ENCODE measurements at places on chromosomes 4 and X.

DNA sequence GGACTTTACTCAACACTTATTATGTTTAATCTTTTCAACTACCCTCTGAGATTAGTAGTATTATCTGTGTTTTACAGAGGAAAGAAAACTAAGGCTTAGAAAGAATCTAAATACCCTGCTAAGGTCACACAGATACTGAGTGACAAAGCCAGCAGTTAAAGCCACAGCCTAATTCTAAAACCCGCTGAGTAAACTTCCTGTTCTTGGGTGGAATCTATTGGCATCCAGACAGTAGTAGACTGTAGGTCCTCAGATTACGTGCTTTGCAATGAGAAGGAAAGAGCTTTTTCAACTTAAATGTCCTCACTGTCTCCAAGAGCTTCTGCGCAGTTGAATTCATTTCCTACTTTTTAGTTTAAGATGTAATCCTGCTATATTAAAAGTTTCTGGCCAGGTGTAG is 126.0 kb downstream of the TENM3 start:
- no peak for DNase-seq

GRCh38 chrX:50100188-50100587 is 100.6 kb downstream of the AKAP4 start:
- peak; percentile 10 for DNase-seq

DNA sequence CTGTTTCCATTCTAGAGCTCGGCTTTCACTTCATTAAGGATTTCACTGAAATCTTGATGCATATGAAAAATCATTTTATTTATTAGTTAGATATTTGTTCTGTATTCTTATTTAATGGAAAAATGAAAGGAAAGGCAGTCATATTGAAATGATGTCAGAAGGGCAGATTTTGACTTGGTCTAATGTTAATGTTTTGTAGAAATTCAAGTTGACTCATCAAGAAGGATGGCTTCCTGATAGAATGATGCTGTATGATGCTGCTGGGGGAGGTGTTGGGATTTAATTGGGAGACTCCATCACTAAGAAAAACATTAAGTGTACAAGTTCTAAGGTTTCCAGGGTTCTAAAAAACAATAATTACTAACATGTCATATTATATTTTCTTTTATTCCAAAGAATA is 204.8 kb downstream of the PDGFC start:
- no peak for DNase-seq

GRCh38 chr4:157265281-157265680 is 44.8 kb downstream of the GRIA2 start:
- no peak for DNase-seq

- peak; percentile 88 for DNase-seq
Measured at GRCh38 chrX:12978205-12979025, 3.5 kb downstream of the TMSB4X start.

DNA sequence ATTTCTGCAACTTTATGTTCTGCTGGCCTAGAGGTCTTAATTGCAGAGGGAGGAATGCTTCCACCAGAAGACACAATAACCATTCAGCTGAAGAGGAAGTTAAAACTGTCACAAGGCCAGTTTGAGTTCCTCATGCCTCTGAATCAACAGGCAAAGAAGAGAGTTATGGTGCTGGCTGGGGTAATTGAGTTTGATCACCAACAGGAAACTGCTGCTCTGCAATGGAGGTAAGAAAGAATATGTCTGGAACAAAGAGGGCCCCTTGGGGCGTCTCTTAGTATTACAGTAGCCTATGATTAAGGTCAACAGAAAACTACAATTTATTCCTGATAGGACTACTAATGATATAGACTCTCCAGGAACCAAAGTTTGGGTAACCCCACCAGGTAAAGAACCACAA is 744.0 kb downstream of the FSTL5 start:
- DNase-seq = no peak

DNA sequence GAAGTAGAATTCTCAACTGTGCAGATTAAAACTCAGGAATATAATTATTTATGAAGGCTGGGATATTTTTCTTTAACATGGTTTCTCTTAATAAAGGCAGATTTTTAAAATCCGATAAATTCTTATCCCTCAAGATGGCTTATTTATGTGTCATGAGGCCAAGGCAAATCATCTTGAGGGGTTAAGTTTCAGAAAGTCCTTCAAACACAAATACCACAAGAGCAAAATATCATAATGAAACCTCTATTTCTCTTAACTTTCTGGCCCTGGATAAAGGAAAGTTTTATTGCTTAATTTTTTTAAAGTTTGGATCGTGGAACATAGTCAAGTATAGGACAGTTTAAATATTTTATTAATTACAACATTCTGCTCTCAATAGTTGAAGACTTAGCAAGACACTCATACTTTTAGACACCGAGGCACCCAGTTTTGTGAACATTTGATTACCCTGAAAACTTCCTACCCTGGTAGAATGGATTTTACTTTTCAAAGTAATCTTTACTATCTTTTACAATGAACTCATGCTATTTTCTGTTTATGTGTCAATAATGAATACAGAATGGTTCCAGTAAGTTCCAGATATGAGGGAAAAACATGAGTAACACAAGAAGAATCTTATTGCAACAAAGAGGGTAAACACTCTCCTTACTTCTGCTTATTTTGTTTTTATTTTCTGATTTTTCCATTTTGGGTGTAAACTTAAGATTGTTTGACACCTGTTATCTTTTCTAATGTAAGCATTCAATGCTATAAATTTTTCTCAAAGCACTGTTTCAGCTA is 200.7 kb upstream of the IL15 start:
- DNase-seq = no peak

DNA sequence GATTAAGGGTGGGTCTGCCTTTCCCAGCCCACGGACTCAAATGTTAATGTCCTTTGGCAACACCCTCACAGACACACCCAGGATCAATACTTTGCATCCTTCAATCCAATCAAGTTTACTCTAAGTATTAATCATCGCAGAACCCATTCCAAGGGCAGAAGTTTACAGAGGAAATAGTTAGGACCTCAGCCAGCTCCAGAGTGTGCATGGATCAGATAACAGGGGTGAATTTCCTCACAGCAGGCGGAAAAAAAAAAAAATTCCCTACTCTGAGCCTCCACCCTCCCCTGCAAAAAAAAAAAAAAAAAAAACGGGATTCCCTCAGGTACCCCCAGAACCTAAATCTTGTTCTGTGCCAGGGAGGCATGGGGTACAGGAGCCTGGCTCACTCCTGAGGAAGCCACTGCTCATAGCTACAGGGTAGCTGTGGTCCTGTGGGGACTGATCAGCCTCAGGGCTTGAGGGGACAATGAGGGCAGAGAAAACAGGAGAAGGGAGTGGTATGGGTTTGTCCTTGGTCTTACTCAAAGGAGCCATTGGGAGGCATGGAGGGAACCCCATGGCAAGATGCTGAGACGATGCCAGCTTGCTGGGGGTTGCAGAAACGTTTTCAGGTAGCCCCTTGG is 113.0 kb downstream of the DHRSX start:
- no peak for DNase-seq

DNA sequence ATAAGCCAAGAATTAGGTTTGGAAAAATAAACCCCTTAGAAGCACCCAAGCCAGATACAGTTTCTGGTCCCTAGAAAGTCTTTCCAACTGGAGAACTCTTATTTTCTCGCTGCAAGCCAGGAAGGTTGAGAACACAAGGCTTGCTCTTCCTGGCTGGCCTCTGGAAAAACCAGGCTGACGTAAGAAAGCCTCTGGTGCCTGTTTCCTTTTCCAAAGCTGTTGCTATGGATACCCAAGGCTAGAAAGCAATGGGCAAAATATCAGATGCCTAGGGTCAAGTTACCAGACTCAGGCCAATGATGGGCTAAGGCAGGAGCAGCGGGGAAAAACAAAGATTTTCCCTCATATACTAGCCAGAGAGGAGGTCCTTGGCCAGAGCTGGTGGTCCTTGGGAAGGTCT is 281.6 kb downstream of the KLHL13 start:
- DNase-seq = no peak

GRCh38 chr4:174583056-174583455 is 60.8 kb upstream of the HPGD start:
- DNase-seq = no peak

DNA sequence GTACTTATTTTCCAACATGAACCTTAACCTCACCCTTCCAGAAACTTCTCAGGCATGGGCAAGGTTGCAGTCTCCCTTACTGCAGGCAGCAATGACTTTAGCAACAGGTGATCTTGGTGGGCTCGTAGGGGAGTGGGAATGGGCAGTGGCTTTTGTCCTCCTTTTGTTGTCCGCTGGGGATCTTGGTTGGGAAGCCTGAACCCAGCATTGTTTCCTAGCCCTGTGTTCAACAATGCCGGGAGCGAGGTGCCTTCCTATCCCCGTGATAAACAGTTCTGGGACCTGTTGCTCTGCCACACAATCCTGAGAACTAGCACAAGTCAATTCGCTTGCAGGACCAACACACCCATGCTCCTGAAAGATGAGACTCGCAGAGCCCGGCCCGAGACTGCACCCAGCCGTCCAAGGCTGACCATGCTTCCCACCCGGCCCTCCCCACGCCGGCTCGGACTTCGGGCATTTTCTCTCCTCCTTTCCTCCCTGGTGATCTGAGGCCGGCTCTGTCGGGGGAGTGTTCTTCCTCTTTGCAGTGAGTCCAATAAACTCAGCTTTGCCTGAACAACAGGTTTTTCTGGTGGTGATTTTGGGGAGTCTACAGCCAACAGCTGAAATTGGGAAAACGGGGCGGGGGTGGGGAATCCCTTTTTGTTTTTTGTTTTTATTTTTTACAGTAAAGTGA is 20.2 kb downstream of the IRAK1 start:
- DNase-seq = no peak

DNA sequence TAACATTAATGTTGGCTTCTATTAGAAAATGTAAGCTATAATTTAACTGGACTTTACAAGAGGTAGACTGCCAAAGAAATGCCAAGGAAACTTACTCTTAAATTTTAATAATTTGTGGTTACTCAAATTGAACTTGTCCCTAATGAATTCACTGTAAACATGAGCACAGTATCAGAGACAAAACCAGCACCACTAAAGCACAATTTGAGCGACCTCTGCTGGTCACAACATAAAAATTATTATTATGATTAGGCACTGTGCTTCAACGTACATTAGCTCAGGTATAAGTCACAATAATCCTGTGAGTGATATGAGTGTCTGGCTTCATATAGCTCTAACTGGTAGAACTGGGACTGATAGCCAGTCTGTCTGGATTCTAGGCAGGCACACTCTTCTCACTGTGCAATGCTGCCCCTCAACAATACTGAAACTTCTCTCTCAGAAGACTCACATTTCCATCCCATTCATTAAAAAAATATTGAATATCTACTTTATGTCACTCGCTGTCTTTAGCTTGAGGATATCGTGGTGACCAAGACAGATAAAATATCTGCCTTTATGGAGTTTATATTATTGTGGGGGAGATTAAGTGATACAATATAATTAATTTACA is 8.0 kb downstream of the NUDT6 start:
- DNase-seq = peak; percentile 68

GRCh38 chr4:4696530-4696929 is 154.7 kb upstream of the STX18 start:
- DNase-seq = no peak

DNA sequence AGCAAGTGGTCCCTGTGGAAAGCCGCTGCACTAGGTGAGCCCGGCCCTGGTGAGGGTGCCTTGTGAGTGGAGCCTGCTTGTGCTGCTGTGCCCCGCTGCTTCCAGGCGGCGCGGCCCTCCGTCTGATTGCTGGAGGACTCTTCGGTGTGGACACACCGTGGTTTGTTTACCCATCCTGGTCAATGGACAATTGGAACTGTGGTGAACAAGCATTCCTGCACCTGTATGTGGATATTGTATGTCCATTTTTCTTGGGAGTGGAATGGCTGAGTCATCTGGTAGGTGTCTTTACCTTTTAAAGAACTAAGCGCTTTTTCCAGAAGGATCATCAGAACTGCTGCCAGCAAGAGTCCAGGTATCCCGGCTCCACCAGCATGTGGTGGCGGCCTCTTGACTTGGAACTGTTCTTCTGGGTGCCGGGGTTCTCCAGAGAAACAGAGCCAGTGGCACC is 15.6 kb downstream of the MAEA start:
- no peak for DNase-seq

DNA sequence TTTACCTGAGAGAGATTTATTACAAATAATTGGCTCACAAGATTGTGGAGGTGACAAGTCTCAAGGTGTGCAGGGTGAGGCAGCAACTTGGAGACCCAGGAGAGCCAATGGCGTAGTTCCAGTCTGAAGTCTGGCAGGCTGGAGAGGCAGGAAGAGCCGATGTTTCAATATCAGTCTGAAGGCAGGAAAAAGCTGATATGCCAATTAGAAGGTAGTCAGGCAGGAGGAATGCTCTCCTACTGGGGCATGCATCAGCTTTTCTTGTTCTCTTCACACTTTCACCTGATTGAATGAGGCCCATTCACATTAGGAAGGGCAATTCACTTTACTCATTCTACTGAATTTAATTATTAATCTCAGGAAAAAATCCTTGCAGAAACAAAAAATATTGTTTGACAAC is 1351.7 kb upstream of the ADGRL3 start:
- DNase-seq = no peak

DNA sequence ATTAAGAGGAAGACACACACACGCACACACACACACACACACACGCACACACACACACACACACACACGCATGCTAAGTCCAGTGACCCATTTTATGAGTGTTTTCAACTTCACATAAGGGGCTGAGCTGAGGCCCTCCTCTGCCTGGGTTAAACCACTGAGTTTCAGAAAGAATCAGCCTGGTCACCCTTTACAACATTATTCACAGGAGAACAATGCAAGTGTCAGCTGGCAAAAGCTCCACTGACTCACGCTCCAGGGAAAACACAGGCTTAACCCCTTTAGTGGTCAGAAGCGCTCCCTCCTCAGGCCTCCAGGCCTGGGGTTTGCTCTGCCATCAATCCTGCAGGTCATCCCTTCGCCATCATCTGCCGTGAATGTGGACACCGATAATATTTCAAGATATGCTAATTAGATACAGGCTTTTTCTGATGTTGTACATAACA is 46.9 kb downstream of the ACOX3 start:
- DNase-seq = no peak

- peak; percentile 7 for DNase-seq
Measured at GRCh38 chr4:140353786-140354185, 19.7 kb upstream of the SCOC start.

DNA sequence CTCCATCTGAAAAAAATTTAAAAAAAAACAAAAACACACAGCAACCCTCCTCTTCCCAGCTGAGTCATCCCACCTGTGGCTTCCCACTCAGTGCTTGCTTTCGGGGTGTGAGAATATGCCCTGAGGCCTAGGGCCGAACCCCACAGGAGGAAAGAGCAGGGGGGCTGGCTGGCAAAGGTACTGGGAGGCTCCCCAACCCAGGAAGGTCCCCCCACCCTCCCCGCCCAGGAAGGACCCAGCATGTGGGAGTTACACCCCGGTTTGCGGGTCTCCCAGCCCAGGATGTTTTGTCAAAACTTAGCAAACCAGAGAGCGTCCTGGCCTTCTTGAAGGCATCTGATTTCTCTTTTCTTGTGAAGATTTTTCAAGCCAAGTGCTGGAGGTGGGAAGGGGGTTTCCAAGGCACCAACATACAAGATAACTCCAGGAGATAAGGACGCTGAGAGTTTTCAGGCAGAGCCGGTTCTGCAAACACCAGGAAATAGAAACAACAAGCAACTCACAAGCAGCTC is 25.7 kb upstream of the CSF2RA start:
- peak; percentile 24 for DNase-seq

- no peak for DNase-seq
Measured at GRCh38 chrX:77953708-77954107, 15.7 kb downstream of the PGAM4 start.

- DNase-seq = peak; percentile 56
Measured at GRCh38 chrX:118603981-118604380, 108.4 kb downstream of the DOCK11 start.

- DNase-seq = no peak
Measured at GRCh38 chr4:77332696-77333270, 175.8 kb downstream of the CCNG2 start.

- DNase-seq = no peak
Measured at GRCh38 chr4:179880756-179881155, 2362.4 kb upstream of the TENM3 start.
